Effector CD8-positive, alpha-beta T cell (primary cell): ENCODE measurements at places on chromosomes 7 and 10.

- no peak for DNase-seq
These were observed 149.6 kb downstream of the BICC1 start for GRCh38 chr10:58662314-58662713.

DNA sequence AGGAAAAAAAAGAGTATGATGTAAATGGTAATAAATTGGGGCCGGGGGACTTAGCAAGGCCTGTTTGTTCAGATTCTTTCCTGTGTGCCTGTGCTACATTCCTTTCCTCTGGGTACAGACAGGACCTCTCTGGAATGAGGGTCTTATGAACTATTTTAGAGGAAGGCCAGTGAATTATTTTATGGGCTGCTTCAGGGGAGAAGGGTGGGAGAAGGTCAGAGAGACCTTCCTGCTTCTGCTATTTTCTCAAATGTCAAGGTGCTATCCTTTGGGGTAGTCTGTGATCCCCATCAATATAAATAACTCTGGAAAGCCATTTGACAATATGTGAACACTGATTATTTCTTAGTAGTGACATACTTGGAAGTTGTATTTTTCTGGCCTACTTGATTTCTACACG is 426.5 kb downstream of the SH2D4B start:
- DNase-seq, result no peak

DNA sequence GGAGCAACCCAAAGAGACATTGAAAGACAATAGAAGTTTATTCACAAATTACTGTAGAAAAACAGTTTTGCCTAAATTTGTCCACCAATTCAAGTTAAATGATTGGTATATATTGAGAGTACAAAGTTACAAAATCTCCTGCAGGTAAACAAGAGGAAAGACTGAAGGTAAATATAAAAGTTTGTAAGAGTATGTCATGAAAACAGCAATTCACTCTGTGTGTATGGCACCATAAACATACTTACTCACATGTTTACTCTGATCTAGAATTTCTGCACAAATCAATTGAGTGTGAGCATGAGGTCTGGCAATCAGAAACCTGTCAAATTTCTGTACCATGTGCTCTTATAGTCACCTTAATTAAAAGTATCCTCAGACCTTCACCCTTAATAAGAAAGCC is 800.9 kb upstream of the MBL2 start:
- DNase-seq, result no peak

DNA sequence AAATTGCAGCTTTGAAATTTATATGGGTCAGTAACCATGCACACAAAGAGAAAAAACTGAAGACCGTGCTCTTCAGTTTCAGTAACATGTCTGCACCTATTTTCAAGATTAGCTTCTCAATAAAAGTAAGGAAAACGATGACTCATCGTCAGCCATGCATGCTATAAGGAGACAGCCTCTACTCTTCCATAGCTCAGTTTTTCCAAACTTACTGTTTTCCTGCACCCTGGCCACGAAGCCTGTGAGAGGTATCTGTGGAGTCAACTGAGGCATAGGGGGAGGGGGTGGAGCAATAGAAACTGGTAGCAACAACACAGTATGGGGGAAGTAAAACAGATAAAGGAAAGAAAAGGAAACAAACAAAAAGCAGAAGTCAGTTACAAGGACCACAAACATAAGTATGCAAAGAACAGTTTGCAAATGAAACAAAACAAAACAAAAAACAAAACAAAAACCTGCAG is 58.0 kb downstream of the PDSS1 start:
- DNase-seq, result no peak

- DNase-seq, result no peak
These were observed 440.2 kb upstream of the MKI67 start for GRCh38 chr10:128566361-128566968.

- DNase-seq, result no peak
These were observed 5.9 kb downstream of the MGMT start for GRCh38 chr10:129472696-129473555.

DNA sequence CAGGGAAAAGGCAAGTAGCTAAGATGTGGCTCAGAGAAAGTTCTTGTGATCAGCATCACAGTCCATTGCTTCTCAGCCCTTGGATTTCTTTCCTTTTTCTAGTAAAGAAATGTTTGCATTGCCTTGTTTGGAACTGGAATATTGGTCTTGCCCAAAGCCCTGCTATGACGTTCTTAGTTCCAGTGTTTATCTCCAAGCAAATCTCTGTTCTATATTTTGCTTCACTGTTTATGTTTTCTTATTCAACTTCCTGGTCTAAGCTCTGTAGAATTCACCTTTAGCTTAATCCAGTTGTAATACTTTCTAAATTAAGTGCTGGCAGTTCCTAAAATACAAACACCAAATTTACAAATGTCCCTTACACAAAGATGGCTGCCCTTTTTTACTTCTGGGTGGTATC is 88.7 kb upstream of the ZNF438 start:
- DNase-seq, result no peak

DNA sequence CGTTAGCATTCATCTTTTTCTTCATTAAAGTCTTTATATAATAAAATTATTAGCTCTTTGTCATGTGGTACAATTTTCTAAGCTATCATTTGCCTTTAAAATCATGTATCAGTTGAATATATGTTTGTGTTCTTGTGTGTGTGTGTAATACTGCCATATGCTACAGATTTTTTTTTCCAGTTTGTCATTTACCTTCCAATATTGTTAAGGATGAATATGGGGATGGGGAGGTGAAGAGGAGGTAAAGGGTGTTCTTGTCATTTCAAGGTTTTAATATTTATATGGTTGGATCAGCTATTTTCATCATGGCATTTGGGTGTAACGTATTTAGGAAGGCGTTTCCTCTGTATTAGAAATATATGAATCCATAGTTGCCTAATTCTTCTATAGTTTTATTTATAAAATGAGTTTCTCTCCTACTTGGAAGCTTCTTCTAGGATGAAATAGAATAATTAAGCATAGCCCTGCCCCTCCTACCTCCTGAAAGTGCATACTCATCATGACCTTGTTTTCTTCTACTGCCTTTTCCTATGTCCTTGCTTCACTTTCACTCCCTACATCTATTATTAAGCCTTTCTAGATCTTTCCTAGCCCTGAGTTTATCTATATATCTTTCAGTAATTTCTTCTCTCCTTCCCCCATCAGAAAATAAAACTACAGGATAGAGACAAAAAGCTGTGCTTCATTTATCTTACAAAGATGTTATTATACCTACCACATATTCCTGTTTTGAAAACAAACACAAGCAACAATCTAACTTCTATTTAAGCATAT is 25.1 kb downstream of the RAB18 start:
- DNase-seq, result no peak

GRCh38 chr7:106223156-106223555 is 61.6 kb downstream of the NAMPT start:
- no peak for DNase-seq
